ENCODE measurements at places on chromosomes 1 and 21.

- peak; percentile 46 for DNase-seq
Observed at GRCh38 chr1:91889717-91890459, 3.9 kb upstream of the TGFBR3 start.

- DNase-seq, result peak; percentile 91
Observed at GRCh38 chr1:172356620-172357019, 63.9 kb upstream of the C1orf105 start.

- DNase-seq, result no peak
Observed at GRCh38 chr1:18819203-18819602, 40.3 kb downstream of the TAS1R2 start.

GRCh38 chr1:244599937-244600350, 53.0 kb upstream of the DESI2 start:
- DNase-seq, result peak; percentile 91

DNA sequence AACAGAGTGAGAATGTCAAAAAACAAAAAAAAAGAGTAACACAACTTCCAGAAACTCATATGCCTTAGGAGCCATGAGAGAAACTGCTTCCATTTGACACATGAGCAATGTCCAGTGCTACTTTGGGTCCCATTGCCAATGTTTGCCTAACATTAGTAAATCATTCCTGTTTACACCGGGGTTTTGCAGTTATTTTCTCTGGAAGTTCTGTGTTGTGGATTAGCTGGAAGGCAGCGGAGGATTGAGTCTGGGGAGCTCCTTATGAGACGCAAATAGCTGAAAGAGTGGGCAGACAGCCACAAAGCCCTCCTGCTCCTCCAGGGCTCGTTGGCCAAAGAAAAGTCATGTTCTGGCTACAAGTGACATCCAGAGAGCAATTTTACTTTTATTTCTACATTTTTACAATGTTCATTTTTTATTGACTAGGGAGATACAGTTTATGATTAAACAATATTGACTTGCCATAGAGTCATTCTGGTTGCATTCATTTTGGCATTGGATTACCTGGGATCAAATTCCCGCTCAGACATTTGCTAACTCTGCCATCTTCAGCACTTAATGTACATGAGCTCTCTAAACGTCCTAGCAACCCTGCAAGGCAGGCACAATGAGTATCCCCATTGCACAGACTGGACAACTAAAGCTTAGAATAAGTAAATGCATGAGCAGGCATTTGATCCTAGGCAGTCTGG, 66.4 kb upstream of the GALNT2 start:
- no peak for DNase-seq

DNA sequence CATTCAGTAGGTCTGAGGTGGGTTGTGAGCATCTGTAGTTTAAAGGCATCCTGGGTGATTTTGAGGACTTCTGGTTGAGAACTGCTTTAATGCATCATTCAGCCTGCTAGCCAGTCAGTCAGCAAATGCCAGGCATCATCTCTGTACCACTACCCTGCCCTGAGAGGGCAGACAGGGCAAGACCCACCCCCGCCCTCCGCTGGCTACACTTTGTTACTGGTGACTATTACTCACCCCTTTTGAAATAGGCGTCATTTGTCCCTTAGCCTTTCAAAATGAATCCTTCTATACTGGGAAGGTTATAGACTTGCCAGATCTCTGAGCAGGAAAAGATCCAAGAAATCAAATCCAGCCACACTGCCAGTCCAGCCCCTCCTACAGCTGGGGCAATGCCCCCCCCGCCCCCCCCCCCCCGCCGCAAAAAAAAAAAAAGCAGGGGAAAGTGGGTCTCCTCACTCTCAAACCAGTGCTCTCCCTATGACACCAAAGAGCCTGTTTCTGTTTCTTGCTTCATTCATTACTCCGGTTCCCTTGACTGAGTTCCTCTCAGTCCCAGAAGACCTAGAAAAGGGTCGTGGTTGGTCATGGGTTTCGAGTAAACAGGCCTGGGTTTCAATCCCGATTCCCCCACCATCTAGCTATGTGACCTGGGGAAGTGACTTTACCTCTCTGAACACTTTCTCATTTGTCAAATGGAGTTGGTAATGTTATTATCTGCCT, 4.4 kb downstream of the SELENON start:
- no peak for DNase-seq

GRCh38 chr21:28410256-28410655, 582.4 kb downstream of the LTN1 start:
- no peak for DNase-seq

DNA sequence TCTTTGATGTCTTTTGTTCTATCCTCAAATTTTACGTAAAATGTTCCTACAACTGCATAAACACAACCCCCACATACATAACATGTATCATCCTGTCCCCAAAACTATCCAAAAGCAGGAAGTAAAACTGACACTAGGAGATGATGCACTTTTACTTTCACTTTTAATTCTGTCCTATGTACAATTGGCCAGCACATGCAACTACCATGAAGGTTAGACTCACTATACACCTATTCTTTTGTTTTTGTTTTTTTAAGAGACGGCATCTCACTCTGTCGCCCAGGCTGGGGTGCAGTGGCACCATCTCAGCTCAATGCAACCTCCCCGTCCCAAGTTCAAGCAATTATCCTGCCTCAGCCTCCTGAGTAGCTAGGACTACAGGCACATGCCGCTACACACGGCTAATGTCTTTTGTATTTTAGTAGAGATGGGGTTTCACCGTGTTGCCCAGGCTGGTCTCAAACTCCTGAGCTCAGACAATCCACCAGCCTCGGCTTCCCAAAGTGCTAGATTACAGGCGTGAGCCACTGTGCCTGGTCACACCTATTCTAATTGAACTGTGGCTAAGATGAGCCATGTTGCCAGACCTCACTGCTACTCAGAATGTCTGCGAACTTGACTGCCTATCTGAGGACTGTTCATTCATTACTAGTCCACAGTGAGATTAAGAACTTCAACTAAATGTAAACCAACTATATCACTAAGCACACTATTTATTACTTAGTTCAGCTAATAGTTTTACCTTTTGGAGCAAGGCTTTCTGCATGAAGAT, 48.0 kb downstream of the TOR3A start:
- peak; percentile 21 for DNase-seq

DNA sequence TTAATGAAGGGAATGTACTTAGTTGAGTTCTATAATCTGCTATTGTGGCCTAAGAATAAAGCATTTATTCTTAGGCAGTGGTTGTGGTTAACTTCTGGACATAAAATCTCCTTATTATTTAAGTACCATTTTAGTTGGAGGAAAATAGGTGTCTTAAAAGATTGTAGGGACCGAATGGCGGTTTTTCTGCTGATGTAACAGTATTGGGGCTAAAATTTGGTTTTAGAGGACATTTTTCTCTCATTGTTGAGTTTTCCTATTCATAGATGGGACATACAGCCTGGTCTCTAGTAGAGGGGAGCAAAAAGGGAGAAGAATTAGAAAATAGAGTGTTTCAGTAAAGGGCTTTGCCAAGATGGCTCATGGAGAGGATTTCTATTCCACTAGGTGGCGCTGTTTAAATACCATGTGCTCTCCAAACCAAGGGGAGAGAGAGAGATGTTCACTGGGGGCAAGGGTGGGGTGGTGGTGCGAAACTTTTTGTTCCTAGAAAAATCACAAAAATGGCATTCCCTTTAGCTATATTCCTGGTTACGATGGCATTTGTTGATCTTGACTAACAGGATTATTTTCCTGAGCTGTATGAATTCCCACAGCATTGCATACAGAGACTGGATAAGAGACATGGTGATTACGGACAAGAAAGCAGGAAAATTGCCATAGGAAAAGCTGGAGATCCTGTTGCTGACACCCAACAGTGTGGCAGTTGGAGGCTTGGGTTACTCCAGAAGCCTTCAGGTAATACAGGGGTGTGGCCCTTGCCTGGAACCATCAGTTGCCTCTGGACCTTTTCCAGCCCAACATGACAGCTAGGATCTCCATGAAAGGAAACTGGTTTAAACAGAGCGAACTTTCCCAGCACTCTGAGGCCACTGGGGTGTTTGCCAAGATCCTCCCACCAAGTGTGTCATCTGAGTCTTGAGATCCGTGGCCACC, 18.2 kb upstream of the FCGR2A start:
- DNase-seq, result peak; percentile 57

GRCh38 chr21:40647706-40648105, 199.3 kb downstream of the DSCAM start:
- DNase-seq, result peak; percentile 28

DNA sequence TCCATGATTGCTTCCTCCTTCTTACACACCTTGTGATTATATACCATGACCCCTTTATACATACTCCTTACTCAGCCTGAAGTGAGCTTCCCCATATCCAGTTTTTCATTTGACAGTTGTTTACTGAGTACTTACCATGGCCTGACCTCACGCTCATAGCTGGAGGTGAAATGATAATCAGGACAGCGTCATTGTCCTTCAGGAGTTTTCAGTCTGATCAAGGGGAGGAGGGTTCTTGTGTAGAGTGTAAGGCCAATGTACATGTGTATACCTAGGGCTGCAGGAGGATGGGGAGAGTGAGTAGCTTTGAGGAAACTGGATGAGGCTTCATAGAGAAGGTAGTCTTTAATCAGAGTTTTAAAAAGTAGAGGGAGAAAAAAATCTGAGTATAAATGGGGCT, 325.8 kb downstream of the RYR2 start:
- no peak for DNase-seq

DNA sequence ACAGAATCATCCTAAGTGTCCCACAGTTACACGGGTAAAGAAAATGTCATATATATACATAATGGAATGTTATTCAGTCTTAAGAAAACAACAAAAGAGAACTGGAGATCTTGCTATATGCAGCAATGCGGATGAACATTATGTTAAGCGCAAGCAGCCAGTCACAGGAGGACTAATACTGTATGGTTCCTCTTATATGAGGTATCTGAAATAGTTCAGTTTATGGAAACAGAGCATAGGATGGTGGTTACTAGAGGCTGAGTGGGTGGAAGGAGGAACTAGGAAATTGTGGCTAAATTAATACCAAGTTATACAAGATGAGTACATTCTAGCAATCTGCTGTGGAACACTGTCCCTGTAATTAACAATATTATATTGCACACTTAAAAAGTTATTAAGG, 834.3 kb downstream of the KCNT2 start:
- no peak for DNase-seq

DNA sequence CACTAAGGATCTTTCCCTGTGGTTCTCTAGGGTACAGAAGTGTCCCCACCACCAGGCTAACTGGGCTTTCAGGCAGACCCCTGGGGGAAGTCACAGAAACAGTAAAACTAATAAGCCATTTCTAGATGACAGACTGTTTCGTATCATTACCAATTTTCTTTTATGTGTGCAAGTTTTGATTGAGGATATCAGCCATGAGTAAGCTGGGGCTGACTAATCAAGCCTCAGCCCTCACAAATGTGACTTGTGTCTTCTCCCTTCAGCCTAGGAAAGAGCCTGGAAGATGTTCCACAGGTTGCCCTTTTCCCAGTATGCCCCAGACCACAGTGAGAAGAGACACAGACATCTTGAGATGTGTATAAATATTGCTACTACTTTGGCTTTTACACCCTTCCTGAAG, 10.5 kb downstream of the PTGFRN start:
- no peak for DNase-seq

- no peak for DNase-seq
Observed at GRCh38 chr1:101162300-101162699, 74.5 kb upstream of the S1PR1 start.

DNA sequence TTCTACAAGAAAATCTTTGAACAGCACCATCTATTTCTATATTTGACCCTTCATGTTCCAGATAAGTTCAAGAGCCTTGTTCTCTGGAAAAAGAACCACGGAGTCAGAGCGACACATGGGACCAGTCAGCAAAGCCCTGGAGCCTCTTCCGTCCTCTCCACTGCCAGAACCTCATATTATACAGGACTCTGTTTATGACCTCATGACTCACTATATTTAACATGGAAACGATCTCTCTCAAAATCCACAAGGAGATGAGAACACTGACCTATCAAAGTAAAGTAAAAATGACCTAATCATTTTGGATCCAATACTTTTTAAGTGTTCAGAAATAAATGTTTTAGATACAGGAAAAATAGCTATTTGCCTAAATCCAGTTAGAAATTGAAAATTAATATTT, 124.6 kb upstream of the KRTAP19-8 start:
- DNase-seq, result peak; percentile 60

DNA sequence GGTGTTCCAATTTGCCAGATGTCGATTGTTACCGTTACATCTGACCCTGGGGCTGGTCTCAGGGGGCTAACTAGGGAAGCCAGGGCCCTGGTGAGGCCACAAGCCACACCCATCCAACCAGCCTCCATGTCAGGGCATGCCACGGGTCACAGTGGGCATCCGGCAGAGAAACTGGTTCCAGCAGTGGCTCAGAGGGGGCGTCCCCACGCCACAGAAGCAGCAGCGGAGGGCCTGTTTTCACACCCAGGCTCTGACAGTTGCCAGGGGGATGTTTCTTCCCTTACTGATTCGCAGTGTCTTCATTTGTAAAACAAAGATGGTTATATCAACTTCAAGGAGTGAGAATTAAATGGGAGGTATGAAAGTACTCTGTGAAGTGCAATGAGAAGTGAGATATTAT, 75.0 kb upstream of the COX20 start:
- DNase-seq, result no peak

- no peak for DNase-seq
Observed at GRCh38 chr1:41171266-41171874, 70.7 kb downstream of the SCMH1 start.

GRCh38 chr1:121418369-121419049, 233.7 kb downstream of the SRGAP2C start:
- no peak for DNase-seq

DNA sequence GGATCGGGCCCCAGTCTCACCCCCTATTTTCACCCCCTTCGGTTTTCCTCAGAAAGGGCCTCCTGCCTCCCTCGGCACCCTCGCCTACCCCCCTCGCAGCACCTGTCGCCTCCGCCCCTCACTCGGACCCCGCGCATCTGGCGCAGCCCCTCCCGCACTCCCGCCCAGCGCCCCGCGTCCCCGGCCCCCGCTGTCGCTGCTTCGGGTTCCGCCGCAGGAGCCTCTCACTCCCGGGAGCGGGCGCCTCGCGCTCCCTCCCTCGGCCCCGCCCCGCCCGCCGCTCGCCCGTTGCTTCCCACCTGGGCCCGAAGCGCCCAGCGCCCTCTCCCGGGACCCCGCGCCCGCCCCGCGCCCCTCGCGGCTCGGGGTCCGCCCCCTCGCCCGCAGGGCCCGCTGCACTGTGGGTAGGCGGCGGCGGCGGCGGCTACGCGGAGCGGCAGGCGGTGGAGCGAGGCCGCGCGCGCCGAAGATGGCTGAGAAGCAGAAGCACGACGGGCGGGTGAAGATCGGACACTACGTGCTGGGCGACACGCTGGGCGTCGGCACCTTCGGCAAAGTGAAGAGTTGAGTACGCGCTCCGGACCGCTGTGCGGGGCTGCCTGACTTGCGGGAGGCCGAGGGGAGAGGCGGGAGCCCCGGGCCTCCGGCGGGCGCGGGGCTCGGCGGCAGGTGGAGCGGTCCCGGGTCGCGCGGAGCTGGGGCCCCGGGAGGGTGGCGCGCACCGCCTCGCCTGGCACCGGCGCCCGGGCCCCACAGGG, at the start of gene PRKAA2:
TSS of gene PRKAA2 (plus strand) at position 396 of the 758 bp plus-strand sequence. CDS start at position 470, 74 bp downstream.
- DNase-seq, result peak; percentile 30

GRCh38 chr1:70897273-70897672, 150.3 kb downstream of the PTGER3 start:
- DNase-seq, result no peak

GRCh38 chr1:229093609-229094336, 177.1 kb upstream of the RAB4A start:
- DNase-seq, result no peak
